SK-MEL-5 (cell line): ENCODE measurements at places on chromosomes 3 and 15. TPM values are rescaled to one million over a fixed set of nuclear protein-coding genes. Genes with fewer than 3 reads are reported as not detected.

The CAMP gene
- total RNA-seq: 1.1 TPM in 1 of 2 replicates, not detected in the other

The CHRFAM7A gene
- 0.40 and 1.9 TPM in 2 replicates for total RNA-seq

The C3orf70 gene
- 8.7 and 9.2 TPM in 2 replicates for total RNA-seq

- no peak for DNase-seq
These were observed 49.5 kb upstream of the PCSK6 start for GRCh38 chr15:101538996-101539395.

The HYKK gene
- total RNA-seq: 4.8 and 6.6 TPM in 2 replicates

DNA sequence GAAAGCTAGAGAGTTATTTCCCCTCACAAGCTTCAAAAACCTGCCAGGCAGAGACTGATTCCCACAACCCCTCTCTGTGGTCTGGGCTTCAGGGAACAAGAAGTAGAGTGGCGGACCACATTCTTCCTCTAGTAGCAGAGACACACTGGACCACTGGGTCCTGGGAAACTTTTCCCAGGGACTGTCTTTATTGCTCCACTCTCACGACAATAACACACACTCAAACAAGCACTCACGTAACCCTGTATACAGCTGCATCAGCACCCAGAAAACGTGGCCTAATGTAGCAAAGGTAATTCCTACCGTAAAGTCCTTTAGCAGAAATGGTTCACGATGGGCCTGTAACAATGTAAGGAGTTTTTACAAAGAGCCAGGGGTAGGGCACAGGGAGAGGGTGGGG, 27.6 kb downstream of the CPOX start:
- DNase-seq: no peak

- DNase-seq: no peak
These were observed 78.5 kb downstream of the PPARG start for GRCh38 chr3:12367346-12367745.

DNA sequence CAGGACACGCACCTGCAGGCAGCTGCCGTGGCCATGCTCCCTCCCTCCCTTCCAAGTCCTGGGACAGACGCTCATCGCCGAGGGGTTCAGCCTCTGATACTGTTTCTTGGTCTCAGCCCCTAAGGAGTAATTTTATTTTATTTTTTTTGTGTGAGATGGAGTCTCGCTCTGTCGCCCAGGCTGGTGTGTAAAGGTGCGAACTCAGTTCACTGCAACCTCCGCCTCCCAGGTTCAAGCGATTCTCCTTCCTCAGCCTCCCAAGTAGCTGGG, 53.7 kb downstream of the ADAMTS7 start:
- no peak for DNase-seq

- DNase-seq: no peak
These were observed 191.3 kb downstream of the FOXP1 start for GRCh38 chr3:71392251-71392650.

GRCh38 chr3:179156775-179157174, 8.6 kb downstream of the PIK3CA start:
- no peak for DNase-seq

GRCh38 chr3:39275963-39276593, 3.8 kb downstream of the CX3CR1 start:
- no peak for DNase-seq

GRCh38 chr3:61877359-61878138, 316.2 kb downstream of the PTPRG start:
- DNase-seq: no peak

DNA sequence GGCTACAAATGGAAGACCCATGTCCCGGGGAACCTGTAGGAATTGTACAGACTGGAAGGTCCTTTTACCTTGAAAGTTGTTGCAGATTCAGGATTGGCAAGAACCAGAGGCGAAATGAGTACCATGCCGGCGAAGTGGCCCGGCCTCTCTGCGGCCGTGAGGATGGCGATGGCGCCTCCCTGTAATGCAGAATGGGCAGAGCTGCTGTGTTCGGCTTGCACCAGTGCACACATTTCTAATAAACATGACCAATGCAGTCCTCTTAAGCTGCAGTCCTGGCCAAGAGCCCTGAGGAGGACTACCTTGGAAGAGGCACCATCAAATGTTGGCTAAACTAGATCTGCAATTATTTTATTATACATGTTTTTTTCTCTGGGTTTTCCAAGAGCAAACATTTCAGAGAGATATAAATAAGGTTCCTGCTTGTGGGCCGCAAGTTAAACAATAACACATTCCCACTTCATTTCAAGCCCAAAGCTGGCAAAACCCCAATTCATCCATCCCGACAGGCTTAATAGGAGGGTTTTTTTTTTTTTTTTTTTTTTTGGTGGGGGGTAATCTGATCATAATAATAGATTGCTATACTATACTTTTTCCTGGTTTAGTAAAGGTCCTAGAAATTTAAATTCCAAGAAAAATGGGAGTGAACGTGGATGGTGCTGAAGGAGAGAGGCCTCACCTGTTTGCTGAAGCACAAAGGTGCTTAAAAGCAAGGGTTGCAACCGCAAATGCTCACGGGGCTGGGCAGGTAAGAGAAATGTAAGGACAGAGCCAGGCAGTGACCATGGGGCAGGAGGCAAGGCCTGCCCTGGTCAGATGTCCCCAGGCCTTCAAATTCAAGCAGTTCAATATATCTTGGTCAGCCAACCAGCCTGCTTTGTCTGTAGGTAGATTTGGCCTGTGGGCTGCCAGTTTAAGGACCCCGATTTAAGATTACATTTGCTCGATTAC, 48.5 kb downstream of the ABTB1 start:
- DNase-seq: no peak

- DNase-seq: no peak
These were observed 259.2 kb upstream of the TLE3 start for GRCh38 chr15:70356919-70357318.
